ENCODE measurements at places on chromosomes 12 and 14.

DNA sequence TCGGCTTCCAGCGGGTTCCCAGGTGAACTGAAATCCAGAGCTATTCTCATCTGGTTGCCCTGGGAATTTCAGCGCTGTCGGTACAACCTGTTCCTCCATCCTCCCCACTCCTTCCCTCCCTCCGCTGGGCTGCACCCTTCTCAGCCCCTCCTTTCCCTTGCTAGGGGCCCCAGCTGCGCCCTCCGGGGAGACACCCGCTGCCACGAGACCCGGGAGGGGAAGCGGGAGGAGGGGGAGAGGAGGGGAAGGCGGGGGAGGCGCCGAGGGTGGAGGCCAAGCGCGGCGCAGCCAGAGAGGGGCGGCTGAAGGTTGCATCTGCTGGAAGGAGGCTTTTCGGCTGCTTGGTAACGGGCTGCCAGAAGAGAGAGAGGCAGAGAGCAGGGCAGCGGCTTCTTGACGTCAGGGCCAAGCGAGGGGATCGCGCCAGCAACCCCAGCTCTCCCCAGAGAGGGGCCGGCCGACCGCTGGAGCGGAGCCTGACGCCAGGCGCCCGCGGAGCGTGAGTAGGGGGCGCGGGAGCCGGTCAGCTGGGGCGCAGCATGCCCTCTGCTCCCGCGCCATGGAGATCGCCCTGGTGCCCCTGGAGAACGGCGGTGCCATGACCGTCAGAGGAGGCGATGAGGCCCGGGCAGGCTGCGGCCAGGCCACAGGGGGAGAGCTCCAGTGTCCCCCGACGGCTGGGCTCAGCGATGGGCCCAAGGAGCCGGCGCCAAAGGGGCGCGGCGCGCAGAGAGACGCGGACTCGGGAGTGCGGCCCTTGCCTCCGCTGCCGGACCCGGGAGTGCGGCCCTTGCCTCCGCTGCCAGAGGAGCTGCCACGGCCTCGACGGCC is at the start of gene KCNA5:
TSS of gene KCNA5 (plus strand) at position 291 of the 831 bp plus-strand sequence. CDS start at position 560, 269 bp downstream.
- peak; percentile 77 for DNase-seq

DNA sequence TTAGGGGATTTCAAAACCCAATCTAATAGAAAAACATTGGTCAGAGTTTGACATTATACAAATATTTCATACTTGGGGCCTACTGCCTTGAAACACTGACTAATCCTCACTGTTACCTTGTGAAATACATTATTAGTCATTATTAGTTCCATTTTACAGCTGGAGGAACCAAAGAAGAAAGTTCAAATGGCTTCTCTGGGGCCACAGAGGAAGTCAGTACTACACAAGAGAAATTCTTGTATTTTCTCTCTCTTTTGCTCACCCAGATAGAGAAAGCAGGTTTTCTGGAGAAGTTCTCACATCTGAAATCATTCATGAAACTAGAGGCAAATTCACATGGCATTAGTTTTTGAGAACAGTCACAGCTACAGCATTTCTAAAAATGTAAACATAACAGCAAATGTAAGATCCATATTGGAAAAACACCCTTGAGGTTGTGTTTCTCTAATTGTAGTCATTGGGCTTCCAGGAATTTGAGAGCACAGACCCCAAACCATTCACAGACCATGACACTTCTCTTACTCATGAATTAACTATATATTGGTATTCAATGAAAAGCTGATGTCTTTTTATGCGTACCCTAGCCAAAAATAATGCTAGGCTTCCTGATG is 83.0 kb downstream of the LLPH start:
- no peak for DNase-seq

- DNase-seq = no peak
Observed at GRCh38 chr12:21683115-21683514, 25.5 kb upstream of the LDHB start.

DNA sequence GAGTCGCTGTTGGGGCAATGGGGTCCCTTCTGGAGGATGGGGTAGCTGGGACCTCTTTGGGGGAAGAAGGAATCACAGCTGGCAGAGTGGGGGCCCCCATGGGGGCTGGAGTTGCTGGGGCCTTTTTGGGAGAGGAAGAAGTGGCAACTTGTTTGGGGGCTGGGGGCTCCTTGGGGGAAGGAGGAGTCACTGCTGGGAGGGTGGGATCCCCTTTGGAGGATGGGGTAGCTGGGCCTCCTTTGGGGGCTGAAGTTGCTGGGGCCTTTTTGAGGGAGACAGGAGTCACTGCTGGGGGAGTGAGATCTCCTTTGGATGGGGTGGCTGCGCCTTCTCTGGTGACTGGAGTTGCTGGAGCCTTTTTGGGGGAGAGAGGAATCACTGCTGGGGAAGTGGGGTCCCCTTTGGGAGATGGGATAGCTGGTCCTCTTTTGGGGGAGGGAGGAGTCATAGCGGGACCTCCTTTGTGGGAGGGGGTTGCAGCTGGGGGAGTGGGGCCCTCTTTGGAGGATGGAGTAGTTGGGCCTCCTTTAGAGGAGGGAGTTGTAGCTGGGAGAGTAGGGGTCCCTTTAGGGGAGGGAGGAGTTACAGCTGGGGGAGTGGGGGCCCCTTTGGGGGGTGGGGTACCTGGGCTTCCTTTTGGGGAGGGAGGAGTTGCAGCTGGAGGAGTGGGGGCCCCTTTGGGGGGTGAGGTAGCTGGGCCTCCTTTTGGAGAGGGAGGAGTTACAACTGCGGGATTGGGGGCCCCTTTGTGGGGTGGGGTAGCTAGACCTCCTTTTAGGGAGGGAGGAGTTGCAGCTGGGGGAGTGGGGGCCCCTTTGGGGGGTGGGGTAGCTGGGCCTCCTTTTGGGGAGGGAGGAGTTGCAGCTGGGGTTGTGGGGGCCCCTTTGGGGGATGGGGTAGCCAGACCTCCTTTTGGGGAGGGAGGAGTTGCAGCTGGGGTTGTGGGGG is 7.9 kb downstream of the NACA start:
- DNase-seq = no peak

Data from retina (tissue), 1 donor.